CD4-positive, alpha-beta T cell treated with Interferon alpha-2 for 1 hour (primary cell): ENCODE measurements at places on chromosomes 5 and 9.
A peak's percentile ranks its signal among the peaks of the same experiment; 100 is the strongest.

- DNase-seq, result no peak
Measured at GRCh38 chr5:62886603-62887315, 308.1 kb downstream of the LRRC70 start.

DNA sequence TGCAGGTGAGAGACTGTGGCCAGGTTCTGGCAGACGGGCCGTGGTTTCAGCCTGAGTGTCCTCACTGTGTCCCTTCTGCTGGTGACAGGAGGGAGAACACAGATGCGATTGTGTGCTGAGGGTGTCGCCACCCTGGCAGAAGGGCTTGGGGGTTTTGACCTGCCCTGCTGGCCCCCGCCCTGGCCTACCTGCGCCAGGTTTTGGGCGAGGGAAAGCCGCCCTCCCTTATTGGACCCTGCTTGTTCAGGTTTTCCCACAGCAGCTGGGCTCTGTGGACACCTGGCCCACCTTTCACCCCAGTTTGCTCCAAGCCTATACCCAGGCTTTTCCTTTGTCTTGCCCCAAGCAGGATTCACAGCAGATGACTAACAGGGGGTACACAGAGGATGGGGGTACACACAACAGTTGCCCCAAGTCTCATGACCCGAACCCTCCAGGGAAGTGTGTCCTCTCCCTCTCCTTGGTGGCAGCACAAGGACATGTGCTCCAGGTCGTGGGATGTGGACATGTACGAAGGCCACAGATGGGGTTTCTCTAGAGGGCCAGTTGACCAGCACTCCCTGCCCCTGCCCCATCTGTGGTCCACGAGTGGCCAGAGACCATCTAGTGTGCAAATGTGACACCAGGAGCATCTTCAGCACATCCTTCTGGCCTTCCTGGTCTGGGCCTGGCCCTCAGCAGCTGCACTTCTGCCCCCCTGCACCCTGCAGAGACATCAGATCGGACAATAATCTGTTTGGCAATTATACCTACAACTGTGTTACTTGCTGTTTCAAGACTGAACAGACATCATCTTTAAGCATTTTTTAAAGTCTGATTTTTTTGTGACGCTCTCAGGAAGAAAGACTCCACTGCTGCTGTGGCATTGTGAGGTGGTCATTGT lies 265.8 kb upstream of the IRX4 start:
- no peak for DNase-seq

DNA sequence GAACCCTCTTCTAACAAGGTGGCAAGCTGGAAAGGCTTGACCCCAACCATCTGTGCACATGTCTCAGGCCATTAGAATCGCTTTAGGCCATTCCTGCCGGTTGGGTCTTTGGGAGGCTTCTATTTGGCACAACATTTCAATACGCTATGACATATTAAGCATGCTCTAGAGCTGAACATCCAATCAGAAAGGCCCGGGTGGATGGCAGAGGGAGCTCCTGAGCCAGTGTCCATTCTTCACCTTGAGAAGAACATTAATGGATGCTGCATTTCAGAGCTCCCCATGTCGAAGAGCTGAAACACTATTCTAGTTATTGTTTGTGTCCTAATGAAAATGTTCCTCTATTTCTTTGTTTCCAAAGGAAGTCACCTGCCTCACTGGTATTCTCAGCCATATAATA lies 12.8 kb downstream of the SPATA9 start:
- no peak for DNase-seq

DNA sequence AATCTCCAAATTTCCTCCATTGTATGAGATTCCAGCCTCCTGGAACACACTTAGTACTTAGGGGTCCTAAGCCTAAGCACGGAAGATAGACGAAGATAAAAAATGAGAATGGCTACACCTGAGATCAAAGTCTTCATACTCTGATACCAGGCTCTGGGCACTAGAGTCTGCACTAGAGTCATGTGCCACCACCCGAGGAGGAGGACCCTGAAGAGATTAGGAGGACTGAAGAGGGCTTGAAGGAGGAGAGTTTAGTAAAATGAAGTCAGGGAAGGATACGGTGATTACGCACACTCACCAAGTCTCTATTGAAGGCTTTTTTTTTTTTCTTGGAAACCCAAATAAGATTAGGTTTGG lies 573 bp upstream of the SPATA24 start:
- no peak for DNase-seq

- no peak for DNase-seq
Measured at GRCh38 chr5:6542421-6543345, 90.2 kb downstream of the NSUN2 start.

DNA sequence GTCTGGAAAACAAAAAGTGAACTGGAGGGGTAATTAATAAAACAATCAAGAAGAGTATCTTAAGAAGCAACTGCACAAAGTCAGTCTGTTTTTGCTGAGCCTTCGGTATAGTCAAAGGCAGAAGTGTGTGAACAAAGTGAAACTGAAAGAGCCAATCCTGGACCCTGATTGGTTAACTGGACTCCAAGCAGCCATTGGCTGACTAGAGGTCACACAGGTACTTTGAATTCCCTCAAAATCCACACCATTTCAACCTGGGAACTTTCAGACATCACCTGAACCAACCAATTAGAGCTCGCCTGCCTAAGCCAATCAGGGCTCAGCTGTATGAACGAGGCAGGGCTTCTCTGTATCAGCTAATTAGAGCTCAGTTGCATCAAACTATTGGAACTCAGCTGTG lies 286.7 kb downstream of the TLE4 start:
- peak; percentile 20 for DNase-seq

- DNase-seq, result peak; percentile 70
Measured at GRCh38 chr5:139574641-139575312, 13.6 kb downstream of the UBE2D2 start.

DNA sequence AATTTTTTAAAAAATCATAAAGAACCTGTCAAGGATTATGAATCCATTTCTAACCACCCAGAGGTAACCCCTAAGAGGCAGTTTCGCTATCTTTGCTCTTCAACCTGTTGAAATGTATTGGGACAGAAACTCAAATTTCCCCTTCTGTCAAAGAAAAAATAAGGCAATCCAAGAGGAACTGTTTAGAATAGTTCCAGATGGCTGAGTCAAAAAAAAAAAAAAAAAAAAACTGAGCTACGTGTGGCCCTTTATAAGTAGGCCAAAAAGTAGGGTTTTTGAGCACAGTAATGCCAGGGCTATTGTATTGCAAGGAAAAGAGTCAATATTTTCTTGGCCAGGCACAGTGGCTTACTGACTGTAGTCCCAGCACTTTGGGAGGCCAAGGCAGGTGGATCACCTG lies 94.9 kb downstream of the RAD23B start:
- no peak for DNase-seq

DNA sequence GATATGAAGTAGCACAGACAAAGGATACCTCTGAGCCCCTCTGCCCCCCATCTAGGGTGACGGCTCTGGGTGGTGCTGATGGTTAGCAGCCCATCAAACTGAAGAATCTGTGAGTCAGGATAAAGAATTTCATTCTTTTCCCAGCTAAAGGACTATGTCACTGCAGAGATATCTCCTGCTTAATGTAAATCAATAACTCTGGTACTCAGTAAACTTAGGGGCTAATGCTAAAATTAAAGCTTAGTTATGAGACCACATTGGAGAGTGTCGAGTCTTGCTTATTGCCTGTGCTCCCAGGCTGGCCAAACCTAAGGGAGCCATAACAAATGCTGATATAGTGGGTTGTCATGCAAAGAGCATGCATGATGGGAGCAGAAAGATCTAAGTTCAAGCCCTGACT lies 25.6 kb upstream of the ACTBL2 start:
- DNase-seq, result no peak

DNA sequence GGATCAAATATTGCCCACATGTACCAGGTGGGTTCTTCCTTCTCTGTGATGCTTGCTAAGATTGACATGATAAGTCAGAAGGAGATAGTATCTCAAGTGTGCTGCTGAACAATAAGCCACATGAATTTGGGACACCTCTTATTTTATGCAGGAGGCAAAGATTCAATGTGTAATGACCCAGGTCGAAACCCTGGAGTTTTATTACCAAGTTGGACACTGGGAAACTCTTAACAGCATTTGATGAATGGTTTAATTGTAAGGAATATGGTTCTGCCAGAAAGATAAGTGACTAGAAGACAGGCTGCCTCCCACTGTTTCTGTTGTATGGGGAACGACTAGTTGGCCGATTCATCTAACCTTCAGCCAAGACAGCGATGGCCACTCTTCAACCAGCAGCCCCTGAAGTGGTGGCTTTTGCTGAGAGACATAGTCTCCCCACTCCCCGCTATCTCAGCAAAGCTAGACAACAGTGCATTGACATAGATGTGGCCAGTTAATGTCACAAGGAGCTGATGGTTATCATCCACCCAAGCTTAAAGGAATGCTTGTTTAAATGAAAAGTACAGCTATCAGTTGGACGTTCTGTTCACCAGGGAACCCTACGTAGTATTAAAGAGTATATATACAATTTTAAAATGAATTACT lies 407.7 kb downstream of the KDM4C start:
- no peak for DNase-seq

DNA sequence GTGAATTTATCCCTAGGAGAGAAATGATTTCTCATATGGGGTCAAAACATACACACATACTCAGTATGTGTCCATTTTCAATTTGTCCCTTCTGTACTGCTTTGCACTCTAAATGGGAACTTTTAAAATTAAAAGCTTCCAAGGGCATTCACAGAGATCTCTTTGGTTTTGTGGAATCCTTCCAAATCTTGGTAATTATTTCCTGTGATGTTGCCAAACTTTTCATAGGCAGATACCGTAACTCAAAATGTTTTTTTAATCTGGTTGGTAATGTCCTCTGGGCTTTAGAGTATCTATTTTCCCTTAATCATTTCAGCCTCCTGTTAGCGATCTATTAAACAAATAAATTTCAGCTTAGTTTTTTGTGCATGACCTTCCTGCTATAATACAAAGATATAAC lies 282.4 kb downstream of the ARHGEF28 start:
- DNase-seq, result no peak

DNA sequence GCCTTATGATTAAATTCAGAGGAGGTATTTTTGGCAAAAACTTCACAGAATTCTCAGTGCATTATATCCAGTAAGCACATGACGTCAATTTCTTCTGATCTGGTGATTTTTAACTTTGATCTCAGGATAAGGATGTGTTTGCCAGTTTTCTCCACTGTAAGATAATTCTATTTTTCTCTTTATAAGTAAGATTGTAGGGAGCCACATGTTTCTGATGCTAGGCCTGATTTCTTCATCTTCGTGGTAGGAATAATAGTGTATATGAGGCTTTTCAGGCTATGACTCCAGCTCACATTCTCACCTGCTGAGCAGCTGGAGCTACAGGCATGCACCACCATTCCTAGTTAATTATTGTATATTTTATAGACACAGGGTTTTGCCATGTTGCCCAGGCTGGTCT lies 32.1 kb upstream of the LMNB1 start:
- DNase-seq, result no peak

DNA sequence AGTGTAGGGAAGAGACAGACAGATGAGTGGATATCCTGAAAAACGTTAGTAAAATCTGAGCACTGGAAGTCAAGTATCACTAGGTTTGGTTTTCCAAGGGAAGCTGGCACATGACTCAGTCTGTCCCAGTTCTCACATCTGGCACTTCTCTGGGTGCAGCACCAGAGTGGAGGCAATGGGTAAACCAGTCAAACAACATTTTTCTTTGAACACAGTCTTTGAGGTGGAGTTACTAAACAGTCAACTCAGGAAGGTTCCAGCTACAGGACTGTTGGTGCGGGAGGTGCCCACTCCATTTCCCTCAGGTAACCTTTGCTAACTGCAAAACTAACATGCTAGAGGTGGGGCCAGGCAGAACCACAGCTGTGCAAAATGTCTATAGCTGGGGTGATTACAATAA lies 301.4 kb upstream of the RFX3 start:
- no peak for DNase-seq

GRCh38 chr5:52771343-52772039 lies 16.2 kb upstream of the ITGA1 start:
- no peak for DNase-seq

DNA sequence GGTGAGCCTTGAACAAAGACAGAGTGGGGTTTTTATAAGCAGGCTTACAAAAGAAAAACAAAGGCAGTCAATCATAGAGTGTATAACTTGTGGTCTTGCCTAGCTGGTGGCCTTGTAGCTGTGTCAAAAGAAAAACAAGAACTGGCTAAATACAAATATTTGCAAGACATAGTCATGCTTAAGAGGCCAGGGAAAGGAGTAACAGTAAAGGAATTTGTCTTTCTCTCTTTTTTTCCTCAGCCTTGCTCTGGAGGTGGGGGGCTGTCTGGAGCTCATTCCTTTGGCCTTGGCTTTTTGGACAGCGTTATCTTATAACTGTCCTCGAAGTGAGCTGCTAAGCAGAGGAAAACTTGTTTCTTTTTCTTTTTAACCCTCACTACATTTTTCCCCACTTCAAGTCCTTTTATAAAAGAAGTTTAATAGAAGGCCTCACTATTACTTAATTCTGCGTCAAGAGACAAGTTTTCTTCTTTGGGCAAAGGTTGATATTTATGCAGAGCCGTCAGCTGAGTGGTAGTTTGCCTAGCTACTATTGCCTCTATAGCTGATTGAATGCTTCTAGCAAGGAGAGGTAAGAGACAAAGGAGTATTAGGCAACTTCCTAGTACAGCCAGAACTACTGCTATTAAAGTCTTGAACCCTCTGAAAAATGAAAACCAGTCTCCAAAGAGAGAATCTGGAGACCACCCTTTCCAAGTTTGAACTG lies 14.3 kb downstream of the CEL start:
- no peak for DNase-seq

- no peak for DNase-seq
Measured at GRCh38 chr9:131289301-131290035, at the start of gene PLPP7. Gene PLPP7, plus strand, starts transcription at chr9:131289723. Its CDS starts 275 bp downstream, at chr9:131289998.

- no peak for DNase-seq
Measured at GRCh38 chr5:44943647-44944046, 134.9 kb downstream of the MRPS30 start.

GRCh38 chr5:160959804-160960203 lies 107.8 kb upstream of the ATP10B start:
- no peak for DNase-seq

GRCh38 chr5:177456976-177457851 lies 10.6 kb downstream of the PRR7 start:
- DNase-seq, result peak; percentile 86

GRCh38 chr9:135248721-135249120 lies 161.3 kb downstream of the OLFM1 start:
- no peak for DNase-seq

DNA sequence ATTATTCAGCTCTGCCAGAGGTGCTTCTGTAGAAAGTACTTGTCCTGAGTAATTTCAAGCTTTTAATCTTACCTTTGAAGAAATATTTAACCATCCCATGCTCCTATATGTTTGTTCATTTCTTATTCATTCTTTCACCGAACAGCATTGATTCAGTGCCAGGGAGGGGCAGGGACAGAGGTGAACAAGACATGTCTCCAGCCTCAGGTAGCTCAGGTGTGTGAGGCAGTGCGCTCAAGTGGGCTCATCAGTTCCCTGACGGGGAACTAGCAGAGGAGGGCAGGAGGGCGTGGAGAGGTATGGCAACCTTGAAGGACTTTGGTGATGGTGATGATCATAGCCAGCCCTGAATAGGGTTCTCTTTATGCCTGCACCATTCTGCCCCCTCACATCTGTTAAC lies 25.9 kb downstream of the ERGIC1 start:
- DNase-seq, result no peak

GRCh38 chr5:147857302-147858129 lies 21.0 kb upstream of the SCGB3A2 start:
- peak; percentile 31 for DNase-seq

- no peak for DNase-seq
Measured at GRCh38 chr9:134003237-134003636, 11.1 kb upstream of the VAV2 start.
